ENCODE measurements at places on chromosomes 13 and 19.

DNA sequence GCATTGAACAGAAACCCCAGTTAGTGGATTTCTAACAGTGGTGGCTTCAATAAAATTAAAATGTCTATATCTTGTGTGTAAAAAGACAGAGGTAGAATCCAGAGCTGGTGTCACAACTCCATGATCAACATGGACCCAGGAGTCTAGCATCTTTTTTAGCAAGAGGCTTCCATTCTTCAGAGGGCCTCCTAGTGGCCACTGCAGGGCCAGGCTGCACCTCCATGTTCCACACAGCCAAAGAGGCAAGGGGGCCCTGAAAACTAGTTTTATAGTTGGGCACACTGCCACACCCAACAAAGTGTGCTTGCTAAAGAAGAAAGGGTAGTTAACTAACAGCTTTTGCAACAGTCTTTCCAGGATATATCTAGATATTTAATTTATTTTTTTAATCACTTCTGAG is 12.9 kb downstream of the N4BP2L1 start:
- DNase-seq = no peak

- DNase-seq = no peak
Measured at GRCh38 chr13:43388282-43389034, 365.1 kb downstream of the DNAJC15 start.

DNA sequence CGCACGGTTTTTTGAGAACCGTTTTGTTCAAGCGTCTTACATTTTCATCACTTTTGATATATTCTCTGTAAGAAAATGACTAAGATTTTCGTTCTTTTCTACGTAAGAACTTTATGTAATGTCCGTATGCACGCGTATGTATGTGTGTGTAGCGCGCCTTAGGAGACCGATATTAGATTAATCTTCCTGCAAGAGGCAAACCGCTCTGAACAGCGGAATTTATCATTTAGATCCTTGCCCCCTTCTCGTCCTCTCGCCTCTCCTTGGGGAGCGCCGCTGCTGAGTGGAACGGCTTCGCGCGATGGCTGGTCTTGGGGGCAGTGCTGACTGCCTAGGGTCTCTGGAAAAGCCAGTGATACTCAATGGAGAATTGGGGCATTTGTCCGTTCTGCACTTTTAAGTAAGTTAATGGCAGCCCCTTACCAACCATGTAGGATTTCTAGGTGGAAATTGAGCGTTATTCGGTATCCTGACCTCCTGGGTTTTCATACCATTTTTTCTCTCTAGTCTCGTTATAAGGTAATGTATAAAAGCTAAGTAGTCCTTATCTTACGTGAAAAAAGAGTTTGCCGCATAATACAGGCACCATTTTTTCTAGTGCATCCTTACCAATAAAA is 4.7 kb downstream of the MAB21L1 start:
- no peak for DNase-seq

DNA sequence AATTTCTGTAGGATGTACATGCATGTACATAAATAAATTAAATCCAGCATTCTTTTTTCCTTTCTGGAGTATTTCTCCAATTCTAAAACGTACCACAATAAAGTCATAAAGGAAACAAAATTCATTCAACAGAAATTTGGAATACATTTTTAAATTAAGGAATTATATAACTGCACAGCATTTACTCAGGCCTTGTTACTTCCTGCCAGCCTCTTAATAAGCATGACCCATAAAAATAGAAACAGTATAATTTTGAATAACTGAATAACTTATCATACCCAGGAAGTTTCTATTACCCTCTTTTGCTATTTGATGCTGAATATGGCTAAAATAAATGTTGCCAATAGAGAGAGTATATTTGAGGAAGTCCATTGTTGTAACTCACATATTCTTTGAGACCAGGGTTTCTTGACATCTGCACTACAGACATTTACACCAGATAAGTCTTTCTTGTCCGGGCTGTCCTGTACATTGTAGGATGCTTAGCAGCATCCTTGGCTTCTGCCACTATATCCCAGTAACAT is 178.2 kb downstream of the KLF12 start:
- DNase-seq = no peak

DNA sequence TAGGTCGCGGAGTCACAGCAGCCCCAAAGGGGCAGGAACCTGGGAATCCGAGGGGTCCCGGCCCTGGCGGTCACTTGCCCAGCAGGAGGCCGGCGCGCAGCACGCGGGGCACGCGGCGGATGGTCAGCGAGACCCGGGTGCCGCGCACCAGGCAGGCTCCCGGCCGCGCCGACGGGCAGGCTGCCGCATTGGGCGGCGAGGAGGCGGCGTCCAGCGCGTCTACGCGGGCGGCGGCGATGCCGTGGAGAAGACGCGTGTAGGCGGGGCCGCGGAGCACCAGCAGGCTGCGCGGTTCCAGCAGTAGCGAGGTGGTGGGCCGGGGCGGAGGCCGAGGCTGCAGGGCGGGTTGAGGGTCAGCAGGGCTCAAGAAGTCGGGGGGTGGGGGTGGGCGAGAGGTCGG is 607 bp upstream of the SYNE4 start:
- no peak for DNase-seq

DNA sequence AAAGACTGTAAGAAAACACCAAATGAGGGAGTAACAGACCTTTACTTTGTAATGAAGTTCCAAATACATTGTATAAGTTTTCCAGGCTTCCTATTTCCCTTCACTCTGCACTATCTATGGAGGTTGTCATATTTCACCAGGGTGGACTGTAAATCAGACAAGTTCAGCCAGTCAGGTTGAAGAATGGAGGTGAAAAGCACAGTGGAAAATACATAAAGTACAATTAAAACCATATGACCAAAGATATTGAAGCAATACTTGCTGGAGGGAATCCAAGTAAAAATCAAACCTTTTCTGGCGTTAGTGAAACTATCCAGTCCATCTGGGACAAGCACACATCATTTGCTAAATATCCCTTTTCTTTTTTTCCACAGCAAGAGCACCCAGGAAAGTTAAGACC is 3.2 kb downstream of the LHFPL6 start:
- DNase-seq = no peak

- no peak for DNase-seq
Measured at GRCh38 chr13:77891041-77891440, 27.6 kb downstream of the EDNRB start.

DNA sequence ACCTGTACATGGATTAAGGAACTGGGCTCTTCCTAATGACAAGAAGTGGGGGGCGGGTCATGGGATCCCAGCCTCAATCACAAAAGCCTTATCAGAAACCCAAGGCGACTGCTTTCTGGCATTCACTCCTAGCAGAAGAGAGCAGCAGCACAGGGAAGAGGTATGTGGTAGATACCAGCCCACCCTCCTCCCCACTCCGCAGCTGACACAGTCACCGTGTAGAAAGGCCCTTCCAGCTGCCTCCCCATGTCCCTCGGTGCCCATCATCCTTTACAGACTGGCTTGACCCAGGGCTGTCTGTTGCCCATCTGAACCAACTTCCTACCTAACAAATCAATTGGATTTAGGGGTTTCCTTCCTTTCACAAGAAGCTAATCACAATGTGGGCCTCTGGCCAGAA is 3.1 kb upstream of the DHRS12 start:
- no peak for DNase-seq

GRCh38 chr19:2542341-2543069 is 66.6 kb downstream of the GADD45B start:
- no peak for DNase-seq

GRCh38 chr13:102569488-102569887 is 27.3 kb upstream of the TPP2 start:
- DNase-seq = no peak

DNA sequence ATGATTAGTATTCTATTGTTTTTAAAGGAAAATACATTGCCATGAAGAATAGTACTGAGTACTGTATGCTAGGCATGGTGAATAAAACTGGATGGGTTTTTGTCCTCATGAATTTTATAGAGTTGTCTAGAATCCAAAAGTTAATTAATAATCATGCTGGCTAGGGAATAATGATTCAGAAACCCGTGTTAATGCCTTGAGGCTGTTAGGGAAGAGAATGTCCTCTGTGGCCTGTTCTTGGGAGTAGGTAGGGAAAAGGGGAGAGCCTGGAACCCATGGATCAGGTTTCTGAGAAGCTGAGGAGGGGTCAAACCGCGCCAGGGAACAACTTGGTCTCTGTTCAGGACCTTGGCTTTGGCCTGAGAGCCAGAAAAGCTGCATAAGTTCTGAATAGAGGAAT is 1376.3 kb upstream of the SLC10A2 start:
- no peak for DNase-seq

GRCh38 chr13:20713751-20714150 is 10.3 kb downstream of the IL17D start:
- DNase-seq = no peak

DNA sequence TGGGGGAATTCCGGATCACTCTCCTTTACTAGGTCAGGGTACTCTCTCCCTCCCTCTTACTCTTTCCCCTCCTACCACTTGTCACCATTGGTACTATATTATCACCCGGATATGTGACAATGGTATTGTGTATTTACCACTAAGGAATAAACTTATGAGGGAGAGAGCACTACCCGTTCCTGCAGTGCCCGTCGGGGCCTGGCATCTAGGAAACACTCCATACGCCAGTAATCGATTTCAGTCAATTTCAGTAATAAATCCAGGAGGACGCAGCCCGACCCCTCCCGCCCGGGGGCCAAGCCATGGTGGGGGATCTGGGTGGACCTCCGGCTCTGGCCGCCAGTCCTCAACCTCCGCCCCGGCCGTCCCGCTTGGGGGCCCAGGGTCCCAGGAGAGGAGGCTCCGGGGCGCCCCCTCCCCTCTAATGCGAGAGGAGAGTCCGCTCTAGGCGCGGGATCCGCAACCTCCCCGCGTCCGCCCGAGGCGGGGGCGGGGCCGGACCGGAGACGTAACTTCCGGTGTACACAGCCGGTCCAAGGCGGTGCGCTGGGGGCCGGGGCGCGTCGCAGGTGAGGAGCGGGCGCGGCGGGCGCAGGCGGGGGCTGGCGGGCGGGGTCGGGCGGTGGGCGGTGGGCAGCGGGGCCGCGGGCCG is at the start of gene GARRE1:
TSS of gene GARRE1 (plus strand) at position 509 of the 652 bp plus-strand sequence. CDS start 45,920 bp downstream, outside the sequence.
- peak; percentile 77 for DNase-seq

DNA sequence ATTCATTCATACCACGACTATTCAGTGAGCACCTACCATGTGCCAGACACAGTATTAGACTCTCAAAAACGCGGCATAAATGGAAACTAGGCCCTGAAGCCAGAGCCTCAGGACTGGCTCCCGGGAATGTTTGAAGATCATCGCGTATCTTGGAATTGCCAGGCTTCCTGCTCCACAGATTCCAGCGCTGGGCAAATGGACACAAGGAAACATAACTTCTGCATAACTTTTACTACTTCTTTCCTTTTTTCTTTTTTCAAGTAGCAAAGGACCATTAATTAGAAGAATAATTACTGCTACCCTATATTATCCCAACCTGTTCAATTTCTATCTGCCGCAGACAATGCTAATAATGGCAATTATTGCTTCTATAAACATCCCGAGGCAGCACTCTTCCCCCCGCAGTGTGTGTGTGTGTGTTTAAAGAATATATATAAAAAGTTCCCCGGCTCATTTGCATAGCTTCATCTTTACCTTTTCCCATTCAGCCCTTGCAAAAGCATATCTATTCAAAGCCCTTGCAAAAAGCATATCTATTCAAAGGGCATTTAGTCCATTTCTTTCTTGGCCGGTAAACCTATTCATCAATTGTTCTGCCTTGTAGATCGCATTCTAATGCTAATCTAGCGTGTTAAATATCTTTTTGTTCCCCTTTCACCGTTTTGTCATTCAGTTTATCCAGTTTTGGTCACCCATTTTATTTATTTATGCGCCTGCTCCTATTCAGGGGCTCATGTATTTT is 6.1 kb downstream of the SOX21 start:
- no peak for DNase-seq
